T-cell (primary cell): ENCODE measurements at places on chromosomes 3 and 15. TPM values are rescaled to one million over a fixed set of nuclear protein-coding genes. Genes with fewer than 3 reads are reported as not detected.

Gene CCDC39
- total RNA-seq, result not detected

Gene ZPLD1
- total RNA-seq, result not detected

Gene CNTN6
- not detected for total RNA-seq

Gene RTP3
- not detected for total RNA-seq

Gene WDR72
- not detected for total RNA-seq

Gene C3orf85
- not detected for total RNA-seq

Gene OR4F15
- total RNA-seq, result not detected

Gene KCNMB2
- total RNA-seq, result not detected

Gene XYLB
- total RNA-seq, result 0.82 TPM

Gene CD200R1L
- not detected for total RNA-seq

DNA sequence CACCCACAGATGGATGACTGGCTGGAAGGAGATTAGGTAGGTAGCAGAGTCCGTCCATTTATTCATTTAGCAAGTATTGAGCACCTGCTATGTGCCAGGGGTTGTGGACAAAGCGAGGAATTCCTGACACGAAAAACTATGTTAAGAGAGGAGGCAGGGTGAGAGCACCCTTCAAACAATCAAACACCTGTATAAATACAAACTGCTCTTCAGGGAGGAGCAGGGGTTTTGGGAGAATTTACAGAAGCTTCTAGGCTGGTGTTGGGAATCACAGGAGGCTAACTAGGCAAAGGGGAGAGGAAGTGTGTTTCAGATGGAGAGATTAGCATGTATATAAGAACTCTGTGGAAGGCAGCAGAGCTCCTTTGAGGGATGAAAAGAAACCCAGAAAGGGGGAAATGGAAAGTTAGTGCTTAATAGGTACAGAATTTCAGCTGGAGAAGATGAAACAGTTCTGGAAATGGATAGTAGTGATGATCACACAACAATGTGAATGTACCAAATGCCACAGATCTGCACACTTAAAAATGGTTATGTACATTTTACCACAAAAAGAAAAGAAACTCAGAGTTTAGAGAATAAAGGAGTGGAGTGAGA, 805 bp upstream of the SEC22C start:
- no peak for DNase-seq

GRCh38 chr15:45666119-45666875, 31.5 kb downstream of the SQOR start:
- DNase-seq, result no peak

- DNase-seq, result no peak
Measured at GRCh38 chr3:15399970-15400369, 27.4 kb downstream of the METTL6 start.

GRCh38 chr3:128235207-128235926, 82.1 kb downstream of the EEFSEC start:
- no peak for DNase-seq

GRCh38 chr3:168961271-168961670, 702.2 kb downstream of the MECOM start:
- no peak for DNase-seq

- DNase-seq, result no peak
Measured at GRCh38 chr3:102006812-102007485, 157.6 kb downstream of the NFKBIZ start.

GRCh38 chr3:55489798-55490132, 2.7 kb upstream of the WNT5A start:
- no peak for DNase-seq

- DNase-seq, result no peak
Measured at GRCh38 chr3:186187401-186188275, 78.7 kb upstream of the ETV5 start.

DNA sequence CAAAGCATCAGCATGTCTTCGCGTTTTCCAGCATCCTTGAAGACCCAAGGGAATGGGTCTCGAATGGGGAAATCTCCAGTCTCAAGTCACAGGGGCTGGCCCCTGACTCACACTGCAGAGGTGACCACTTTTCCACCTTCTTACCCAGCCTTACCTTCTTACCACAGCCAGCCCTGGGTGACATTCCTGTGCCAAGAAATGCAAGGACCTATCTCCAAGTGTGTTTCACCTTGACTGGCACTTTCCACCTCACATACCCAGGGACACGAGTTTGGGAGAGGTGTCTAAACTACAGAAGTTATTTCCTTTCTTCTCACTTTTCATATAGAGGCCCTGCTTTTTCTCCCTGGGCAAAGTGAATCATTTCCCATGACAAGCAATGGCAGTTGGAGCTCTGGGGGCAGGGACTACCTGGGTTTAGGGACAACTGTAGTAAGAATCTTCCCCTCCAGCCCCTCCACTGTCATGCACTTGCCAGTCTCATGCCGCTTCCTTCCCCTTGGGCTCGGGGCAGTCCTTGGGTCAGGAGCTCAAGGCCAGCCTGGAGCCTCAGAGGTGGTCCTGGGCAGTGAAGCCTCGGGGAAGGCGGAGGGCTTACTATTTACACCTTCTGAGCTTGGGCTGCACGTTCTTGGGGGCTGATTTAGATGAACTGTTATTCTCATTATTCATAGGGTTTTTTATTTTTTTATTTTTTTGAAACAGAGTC, 16.8 kb downstream of the PAQR5 start:
- DNase-seq, result no peak

- DNase-seq, result no peak
Measured at GRCh38 chr3:135633078-135633477, 332.4 kb upstream of the PPP2R3A start.

- no peak for DNase-seq
Measured at GRCh38 chr3:111608383-111608782, 13.2 kb upstream of the ZBED2 start.

DNA sequence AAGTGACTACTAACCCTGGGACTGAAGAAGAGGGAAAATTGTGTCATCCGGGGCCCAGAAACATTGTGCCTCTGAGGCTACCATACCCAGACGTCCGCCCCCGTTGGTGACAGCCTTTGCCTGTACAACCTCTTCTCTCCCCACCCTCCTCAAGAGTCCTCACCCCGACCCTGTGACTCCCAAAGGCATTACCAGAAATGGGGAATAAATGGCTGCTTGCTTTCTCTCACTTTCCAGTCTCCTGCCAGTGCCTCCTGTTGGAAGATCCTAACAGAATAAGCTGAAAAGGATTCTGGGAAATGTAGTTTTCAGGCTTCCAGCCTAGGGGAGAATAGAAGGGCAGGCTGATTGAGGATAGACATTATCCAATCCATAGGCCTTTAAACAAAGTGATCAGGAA, 30.8 kb upstream of the SLC25A36 start:
- DNase-seq, result no peak

- no peak for DNase-seq
Measured at GRCh38 chr3:134471521-134472193, 14.1 kb downstream of the ANAPC13 start.

GRCh38 chr3:79297245-79297960, 470.4 kb downstream of the ROBO1 start:
- DNase-seq, result no peak

DNA sequence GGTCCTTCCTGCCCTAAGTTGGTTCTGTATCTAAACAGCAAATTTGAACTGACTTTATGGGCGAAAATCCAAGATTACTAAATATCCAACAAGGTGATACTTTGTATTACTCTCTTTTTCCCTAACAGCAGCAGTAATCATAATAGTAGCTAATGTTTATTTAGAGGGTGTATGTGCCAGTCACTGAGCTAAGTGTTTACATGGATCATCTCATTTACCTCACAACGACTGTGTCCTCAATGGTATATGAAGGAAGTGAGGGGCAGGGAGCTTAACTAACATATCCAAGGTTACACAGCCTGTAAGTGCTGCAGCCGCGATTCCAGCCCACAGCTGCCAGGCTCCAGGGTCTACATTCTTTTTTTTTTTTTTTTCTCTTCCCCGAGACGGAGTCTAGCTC, 10.3 kb upstream of the LRRC34 start:
- no peak for DNase-seq

GRCh38 chr3:46378426-46378942, 7.7 kb downstream of the CCR5 start:
- DNase-seq, result peak; percentile 58

DNA sequence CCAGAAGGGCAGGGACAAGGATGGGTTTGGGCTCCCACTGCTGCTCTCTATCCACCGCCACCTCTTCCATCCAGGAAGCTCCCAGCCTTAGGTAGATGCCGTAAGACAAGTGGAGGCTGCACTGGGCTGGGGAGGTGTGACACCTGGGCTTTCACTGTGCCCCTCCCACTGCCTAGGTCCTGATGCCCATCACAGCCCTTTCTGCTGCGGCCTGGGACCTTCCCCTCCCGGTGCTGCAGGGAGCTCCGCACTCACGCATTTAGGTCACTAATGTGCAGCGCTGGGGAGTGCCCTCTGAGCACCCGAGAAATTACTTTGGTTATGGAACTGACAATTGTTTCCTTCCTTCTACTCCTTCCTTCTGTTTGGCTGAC, 850 bp downstream of the LTF start:
- no peak for DNase-seq

DNA sequence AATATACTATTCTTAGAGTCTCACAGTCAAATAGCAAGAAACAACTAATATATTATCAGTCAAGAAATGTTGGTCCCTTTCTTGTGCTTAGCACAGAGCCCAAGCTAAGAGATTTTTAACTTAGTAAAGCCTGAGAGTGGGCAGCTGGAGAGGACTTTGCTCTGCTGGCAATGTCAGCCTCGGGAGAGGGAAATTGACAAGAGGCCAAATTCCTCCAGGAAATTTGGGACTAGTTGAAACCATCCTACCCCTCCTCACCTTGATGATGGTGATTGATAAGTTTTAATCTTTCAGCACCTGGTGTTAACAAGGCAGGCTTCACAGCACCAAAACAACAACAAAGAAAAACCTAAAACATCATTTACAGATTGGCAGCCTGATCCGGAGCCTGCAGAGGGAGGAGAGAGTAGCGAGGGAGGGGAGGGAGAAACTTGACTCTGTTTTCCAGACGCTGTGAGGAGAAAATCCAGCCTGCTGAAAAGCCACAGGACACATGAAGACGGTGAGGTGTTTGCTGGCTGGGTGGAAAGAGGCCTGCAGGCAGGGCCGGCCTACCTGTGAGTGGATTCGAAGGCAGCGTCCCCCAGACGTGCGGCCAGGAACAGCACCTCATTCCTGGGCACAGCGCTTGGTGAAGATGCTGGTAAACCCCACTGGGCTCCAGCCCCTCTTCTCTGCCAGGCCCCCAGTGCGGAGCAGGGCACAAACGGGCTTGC, 150.9 kb downstream of the LRRC28 start:
- no peak for DNase-seq

GRCh38 chr3:188352196-188352927, 198.4 kb downstream of the LPP start:
- DNase-seq, result no peak

DNA sequence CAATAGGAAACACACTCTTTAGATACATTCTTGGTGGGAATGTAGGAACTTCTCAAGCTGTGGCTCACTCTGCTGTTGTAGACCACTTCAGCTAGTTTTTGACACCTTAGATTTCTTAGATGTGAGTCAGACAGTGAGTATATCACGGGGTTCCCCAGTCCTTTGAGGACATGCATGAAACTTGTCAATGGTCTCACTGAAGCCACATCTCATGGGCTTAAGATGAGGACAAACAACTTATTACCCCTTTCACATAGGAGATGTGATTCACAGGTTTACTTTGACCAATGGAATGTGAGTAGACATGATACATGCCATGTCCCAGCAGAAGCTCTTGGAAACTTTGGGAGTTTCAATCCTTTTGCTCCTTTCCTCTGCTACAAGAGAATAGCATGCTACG, 325.5 kb downstream of the CHST2 start:
- no peak for DNase-seq

DNA sequence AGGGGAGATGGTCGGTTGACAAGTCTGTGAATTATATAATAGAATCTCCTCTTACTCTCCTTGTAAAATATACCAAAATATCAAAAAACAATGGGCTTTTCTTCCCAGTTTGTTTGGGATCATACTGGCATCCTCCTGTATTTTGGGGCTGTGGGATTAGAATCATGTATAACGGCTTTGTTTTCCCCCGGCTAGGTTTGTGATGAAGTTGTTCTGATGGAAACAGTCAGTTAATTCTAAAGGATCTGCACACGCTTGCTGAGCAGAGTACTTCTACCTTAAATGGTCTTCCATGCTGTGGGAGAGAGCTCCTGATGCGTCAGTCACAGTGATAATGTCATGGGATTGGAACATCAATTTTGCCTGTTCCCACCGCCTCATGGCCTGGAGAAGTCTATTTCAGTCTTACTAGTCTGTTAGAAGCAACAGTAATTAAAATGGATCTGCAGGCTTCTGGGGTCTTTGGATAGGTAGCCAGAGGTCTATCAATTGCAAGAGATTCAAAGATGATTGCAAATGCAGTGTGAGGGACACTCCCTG, 81.3 kb downstream of the ITPR1 start:
- no peak for DNase-seq

DNA sequence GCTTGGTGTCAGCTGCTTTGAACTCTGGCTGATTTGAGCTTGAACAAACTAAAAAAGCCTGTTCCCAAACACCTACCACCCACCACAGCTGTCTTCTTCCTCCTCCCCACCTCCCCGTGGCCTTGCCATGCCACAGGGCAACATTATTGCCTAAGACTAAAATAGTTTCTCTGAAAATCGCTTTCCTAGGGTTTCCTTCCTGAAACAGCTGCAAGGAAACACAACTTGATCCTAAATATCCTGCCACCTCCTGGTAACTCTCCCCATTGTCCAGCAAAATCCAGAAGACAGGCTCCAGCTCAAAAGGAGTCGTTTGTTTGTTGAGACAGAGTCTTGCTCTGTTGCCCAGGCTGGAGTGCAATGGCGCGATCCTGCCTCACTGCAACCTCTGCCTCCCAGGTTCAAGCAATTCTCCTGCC, 193.9 kb upstream of the TPM1 start:
- no peak for DNase-seq

DNA sequence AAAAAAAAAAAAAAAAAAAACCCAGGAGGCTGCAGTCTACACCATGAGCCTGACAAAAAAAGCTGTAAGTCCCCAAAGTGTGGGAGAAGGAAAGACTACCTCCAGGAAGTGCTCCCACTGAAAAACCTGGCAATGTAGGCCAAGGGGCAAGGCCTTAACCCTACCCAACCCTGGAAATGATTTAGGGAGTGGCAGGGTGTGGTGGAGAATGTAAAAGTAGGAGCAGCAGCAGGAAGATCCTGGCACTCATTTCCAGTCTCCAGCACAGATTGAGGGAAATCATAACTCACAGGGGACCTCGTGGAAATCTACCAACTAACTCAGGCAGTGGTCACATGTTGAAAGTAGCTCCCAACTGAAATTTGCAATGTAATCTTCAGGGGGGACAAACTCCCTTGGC, 839.5 kb downstream of the EPHA3 start:
- DNase-seq, result no peak

DNA sequence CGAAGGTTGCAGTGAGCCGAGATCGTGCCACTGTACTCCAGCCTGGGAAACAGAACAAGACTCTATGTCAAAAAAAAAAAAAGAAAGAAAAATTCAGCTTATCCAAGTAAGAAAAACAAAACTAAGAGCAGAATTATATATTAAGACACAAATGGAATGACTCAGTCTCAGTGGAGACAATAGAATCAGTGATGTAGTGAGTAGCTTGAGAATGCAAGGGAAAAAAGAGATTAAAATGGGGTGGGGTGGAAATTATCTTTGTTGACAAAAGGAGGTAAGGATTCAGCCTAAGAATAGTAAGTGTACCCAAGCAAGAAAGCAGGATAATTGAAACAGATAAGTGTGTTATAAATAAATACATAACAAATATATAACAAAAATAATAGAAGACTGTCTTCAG, 70.7 kb downstream of the BLM start:
- DNase-seq, result no peak

- DNase-seq, result no peak
Measured at GRCh38 chr3:175029828-175030227, 170.7 kb downstream of the NAALADL2 start.

- no peak for DNase-seq
Measured at GRCh38 chr15:83118291-83118827, 10.9 kb downstream of the TM6SF1 start.
